ENCODE measurements at places on chromosomes 3 and 15.

- DNase-seq: no peak
These were observed 361 bp upstream of the STXBP5L start for GRCh38 chr3:120907659-120908029.

GRCh38 chr3:9864200-9864927 lies 15.7 kb downstream of the CIDEC start:
- peak; percentile 42 for DNase-seq

- DNase-seq: no peak
These were observed 176.2 kb downstream of the EPHB1 start for GRCh38 chr3:134971306-134971705.

DNA sequence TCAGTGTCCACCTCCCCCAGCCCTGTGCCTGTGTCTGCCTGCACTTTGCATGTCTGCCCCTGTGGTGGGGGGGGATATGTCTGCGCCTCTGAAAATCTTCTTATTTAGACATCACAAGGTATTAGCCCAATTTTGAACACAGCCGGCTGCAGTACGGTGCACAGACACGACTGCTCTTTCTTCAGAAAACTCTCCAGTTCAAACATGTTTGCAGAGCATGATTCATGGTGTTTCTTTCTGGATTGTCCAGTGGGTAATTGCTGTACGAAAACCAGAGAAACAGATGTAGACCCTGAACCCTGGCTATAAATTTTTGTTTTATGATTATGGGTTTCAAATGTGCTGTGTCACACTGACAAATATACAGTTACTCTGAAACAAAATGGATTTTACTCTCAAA lies 3.4 kb upstream of the RARB start:
- no peak for DNase-seq

DNA sequence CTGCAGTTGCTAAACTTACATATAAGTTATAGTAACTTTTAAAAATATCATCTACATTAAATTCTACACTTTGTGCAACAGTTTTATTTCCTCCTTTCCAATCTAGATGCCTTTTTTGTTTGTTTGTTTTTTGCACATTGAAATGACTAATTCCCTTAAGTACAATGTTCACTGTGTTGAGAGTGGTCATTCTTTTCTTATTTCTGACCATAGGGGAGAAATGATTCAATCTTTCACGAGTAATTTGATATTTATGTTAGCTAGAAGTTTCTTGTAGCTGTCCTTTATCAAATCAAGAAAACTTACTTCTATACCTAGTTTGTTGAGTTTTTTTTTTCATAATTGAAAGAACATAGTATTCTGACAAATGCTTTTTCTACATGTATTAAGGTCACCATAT lies 85.0 kb upstream of the CBLB start:
- no peak for DNase-seq

GRCh38 chr15:76968306-76968705 lies 26.6 kb upstream of the PSTPIP1 start:
- no peak for DNase-seq

GRCh38 chr3:149369991-149370866 lies 7.2 kb downstream of the TM4SF1 start:
- no peak for DNase-seq

GRCh38 chr15:42796955-42797782 lies 60.2 kb upstream of the CDAN1 start:
- DNase-seq: no peak

DNA sequence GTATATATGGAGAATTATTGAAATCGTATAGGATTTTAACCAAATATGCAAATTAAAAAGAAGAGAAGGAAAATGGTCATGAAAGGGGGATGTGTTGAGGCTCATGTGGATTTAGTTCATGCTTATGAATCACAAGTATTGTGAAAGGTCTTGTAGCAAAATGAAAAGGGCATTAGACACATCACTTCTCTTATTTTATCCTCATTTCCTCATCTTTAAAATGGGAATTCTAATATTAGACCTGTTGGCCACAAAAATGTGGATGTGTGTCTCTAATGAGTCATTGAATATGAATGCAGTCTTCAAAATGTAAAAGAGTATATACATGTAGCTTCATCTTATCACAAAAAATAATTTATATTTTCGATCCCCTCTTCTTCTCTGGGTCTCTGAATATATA lies 14.9 kb upstream of the ALCAM start:
- DNase-seq: no peak

DNA sequence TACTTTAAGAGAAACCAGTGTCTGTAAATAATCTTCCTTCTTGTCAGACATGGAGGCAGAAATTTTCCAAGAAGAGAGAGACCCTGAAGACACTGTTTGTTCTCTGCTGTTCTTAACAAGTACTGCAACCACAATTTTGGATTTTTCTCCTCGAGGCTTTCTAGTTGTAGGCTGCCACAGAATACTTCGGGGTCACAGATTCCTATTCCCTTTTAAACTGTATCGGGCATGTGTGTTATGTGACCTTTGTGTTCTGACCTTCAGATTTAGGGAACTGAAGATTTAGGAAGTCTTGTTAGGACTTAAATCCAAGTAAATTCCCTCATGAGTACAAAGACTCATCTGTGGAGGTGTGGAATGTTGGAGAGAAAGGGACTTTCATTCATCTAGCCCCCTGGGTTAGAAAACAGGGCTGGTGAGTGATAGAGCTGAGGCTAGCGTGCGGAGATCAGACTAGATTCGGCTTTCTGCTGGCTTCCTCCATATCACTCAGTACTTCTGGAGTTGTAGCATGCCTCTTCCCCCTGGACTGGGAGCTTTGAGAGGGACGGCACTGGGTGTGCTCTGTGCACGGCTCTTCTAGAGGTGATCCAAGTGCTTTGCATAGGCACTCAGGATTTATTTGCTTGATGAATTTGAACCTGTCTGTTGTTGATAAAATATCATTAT lies 237.0 kb downstream of the LPP start:
- no peak for DNase-seq

- DNase-seq: no peak
These were observed 33.5 kb downstream of the IRAK2 start for GRCh38 chr3:10198226-10198625.

- peak; percentile 23 for DNase-seq
These were observed 4.2 kb upstream of the NPHP3 start for GRCh38 chr3:132726341-132726823.

DNA sequence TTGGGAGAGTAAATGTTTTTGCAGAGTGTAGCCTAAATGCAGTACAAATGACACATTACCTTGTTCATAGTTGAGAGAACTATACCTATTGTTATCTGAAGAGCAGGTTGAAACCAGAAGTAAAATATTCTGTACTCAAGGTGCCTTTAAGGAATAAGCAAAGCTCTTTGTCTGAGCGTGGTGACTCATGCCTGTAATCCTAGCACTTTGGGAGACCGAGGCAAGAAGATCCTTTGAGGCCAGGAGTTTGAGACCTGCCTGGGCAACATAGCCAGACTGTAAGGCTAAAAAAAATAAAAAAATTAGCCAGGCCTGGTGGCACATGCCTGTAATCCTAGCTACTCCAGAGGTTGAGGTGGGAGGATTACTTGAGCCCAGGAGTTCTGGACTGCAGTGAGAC lies 2.2 kb upstream of the RNF13 start:
- DNase-seq: no peak

GRCh38 chr3:196517162-196517800 lies 2.1 kb upstream of the SMCO1 start:
- DNase-seq: no peak

- no peak for DNase-seq
These were observed 16.3 kb downstream of the RTP1 start for GRCh38 chr3:187213616-187214015.

DNA sequence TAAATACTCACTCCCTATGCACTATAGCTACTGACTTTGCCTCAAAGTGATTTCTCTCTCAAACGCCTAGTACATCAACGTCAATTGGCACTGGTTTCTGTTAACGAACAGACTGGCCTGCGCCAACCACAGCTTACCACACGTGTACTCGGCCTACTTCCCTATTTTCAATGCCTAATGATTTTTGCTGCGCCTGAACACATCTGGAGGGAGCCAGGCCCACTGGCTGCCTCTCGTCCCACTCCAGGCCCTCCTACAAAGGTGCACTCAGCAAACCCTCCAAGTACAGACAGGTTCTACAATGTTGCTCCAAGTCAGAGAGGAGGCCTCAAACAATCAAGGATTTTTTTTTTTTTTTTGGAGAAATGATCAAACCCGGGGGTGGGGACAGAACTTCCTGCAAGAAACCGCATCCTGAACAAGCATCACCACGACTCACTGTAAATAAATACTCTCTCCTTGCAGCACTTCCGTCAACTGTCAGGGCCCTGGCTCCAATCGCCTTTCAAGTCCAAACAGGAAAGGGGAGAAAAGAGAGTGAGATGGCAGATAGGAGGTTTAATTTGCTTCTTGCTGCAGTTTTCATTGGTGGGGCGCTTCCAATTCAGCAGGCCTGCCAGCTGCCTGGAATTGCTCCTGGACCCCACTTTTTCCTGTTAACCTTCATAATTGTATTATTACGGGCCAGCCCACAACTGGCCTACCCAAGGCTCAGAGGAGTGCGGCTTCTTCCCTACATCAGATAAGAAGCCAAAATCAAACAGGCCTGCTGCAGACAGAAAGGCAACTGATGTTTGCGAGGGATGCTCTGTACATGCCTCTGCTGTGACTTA lies 139.3 kb downstream of the FOXP1 start:
- no peak for DNase-seq

- no peak for DNase-seq
These were observed 89.0 kb downstream of the CHSY1 start for GRCh38 chr15:101162701-101163483.

- DNase-seq: no peak
These were observed 10.7 kb downstream of the B2M start for GRCh38 chr15:44722011-44722410.

- peak; percentile 87 for DNase-seq
These were observed 34.9 kb downstream of the PRKCD start for GRCh38 chr3:53195602-53196574.

GRCh38 chr3:142691527-142691926 lies 32.3 kb upstream of the TRPC1 start:
- no peak for DNase-seq

- no peak for DNase-seq
These were observed 8.6 kb downstream of the TM4SF1 start for GRCh38 chr3:149368674-149369497.

GRCh38 chr3:78645628-78646310 lies 1122.0 kb downstream of the ROBO1 start:
- DNase-seq: peak; percentile 42

DNA sequence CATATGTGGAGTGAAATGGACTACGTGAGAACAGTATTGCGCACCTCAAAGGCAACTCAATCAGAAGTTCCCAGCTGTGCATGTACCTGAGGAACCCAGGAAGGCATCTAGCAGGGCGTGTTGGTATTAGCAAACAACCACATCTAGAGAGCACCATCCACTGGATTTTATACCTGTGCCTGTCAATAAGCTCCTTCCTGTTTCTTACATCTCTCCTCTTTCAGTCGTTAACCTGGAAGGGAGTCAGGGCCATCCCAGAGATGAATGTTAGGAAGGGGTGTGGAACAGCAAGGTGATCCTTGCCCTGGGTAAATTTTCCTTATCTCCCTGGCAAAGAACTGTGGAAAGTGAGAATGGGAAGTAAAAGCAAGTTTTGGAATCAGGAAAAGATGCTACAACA lies 29.6 kb upstream of the CHMP2B start:
- DNase-seq: no peak

DNA sequence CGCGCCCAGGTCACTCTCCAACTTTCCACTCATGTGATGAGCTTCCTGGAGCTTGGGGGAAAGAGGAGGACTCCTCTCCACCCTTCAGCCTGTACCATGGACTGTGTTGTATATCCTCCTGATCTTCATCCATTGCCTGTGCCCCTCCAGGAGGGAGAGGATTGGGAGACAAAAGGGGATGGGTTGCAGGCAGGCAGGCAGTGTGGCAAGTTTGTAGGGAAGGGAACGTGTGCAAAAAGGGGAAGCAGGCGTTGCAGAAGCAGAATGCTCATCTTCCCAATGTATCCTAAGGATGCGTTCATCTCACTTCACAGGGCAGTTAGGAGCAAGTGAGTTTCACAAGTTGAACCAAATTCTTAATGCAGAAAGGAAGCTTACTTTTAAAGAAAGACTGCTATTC lies 28.1 kb upstream of the GHSR start:
- DNase-seq: no peak

DNA sequence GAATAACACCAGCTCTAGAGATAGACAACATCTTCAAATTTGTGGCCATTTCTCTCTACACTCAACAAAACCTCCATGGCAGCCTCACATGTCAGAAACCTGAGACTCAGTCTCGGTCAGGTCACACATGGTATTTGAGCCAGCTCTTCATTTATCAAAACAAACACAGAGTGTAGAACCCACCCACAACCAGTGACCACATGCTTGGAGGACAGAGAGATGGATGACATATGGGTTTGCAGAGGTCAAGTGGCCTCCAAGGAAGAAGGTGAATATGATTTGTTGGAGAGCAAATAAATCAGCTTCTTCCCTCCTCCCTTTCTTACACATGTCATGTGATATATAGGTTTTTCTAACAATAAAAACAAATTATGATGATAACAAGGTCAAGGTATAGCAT lies 278.1 kb upstream of the LRTM1 start:
- peak; percentile 17 for DNase-seq

GRCh38 chr3:159934216-159934615 lies 54.4 kb upstream of the IL12A start:
- DNase-seq: no peak

DNA sequence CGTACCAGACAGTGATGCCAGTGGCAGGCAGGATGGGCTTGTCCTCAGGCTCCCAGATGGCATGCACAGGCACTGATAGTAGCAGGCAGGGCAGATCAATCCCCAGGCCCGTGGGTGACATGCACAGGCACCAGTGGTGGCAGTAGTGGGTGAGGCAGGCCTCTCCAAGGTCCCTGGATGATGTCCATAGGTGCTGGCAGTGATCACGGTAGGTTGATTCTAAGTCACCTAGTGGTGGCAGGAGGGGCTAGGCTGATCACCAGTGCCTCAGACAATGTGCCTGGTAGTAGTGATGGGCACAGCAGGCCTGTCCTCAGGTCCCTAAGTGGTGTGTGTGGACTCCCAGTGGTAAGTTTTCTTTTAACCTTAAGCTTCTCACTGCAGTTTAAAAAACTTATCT lies 19.6 kb downstream of the CEP63 start:
- DNase-seq: no peak

GRCh38 chr15:92231461-92231860 lies 162.2 kb upstream of the ST8SIA2 start:
- no peak for DNase-seq

DNA sequence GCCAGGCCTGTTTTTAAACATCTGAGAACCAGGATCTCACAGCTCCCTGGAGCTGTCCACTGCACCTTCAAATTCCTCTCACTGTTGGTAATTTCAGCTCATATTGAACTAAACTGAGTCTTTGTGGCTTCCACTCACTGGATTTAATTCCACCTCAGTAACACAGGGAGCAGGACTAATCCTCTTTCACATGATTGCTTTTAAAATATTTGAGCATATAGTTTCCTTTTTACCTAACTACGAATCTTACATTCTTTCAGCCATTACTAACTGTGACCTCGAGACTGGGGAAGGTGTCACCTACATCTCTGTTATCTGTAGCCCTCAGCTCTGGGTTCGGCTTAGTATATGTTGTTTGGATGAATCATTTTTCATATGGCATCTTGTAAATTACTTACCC lies 194.3 kb upstream of the C2CD4B start:
- DNase-seq: no peak

Data from HEK293T (cell line).